Stimulated activated CD8-positive, alpha-beta memory T cell treated with anti-CD3 and anti-CD28 coated beads, Interleukin-4, amount 100 ng/mL, for 4 hours (primary cell): ENCODE measurements at places on chromosomes 5 and 9.

- no peak for DNase-seq
Observed at GRCh38 chr9:130805510-130806326, 29.3 kb upstream of the ABL1 start.

DNA sequence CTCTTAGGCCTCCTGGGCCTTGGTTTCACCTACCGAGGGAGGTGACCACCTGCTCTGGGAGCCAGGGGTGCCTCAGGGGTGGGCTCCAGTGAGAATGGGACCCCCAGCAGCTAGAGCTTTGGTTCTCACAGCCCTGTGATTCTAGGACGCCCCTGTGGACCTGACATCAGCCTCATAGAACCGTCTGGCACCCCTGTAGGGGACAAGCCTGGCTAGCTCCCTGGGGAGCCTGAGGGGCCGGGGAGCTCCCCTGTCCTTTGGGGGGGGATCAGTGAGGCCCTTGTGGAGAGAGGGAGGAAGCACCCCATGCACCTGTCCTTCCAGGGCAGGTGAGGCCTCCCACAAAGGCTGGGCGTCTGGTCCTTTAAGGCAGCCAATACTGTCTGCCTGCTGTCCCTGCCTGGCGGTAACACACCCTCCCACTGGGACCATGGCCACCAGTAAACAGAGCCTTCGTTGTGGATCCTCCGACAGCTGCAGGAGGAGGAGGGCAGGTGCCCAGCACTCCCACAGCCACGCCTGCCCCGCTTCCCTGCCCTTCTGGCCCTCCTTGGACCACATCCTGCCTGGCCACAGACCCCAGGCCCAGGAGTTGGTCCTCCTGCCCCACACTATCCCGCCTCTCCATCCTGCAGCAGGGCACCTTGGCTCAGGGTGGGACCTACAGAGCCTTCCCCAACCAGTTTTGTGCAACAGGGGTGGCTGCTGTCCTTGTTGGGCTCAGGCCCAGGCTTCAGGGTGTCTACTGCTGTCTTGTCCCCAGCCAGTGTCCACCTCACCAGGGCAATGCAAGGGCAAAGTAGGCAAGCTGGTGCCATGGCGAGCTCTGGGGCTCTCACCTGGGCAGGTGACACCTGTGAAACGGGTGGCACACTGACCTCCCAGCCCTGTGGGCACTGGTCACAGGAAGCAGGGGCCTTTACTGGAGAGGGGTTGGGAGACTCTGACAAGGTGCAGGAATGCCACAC lies 3.0 kb upstream of the TUBB4B start:
- no peak for DNase-seq

DNA sequence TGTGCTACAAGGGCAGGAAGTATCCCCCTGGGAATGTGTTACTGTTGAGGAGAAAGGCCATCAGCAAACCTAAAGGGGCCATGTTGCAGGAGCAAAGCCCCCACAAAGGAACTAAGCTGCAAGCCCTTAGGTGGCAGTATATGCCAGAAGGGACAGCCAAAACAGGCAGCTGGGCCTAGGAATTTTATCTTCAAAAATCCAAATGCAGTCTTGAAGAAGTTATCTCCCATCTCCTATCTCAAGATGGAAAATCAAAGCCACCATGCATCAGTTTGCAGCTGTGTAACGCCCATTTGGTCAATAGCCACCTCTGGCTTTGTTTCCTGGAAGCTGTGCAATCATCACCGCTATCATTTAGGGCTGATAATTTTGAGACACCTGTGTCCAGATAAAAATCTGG lies 400.3 kb downstream of the ARHGEF28 start:
- no peak for DNase-seq

- DNase-seq: no peak
Observed at GRCh38 chr9:135903786-135904520, 3.4 kb downstream of the CAMSAP1 start.

DNA sequence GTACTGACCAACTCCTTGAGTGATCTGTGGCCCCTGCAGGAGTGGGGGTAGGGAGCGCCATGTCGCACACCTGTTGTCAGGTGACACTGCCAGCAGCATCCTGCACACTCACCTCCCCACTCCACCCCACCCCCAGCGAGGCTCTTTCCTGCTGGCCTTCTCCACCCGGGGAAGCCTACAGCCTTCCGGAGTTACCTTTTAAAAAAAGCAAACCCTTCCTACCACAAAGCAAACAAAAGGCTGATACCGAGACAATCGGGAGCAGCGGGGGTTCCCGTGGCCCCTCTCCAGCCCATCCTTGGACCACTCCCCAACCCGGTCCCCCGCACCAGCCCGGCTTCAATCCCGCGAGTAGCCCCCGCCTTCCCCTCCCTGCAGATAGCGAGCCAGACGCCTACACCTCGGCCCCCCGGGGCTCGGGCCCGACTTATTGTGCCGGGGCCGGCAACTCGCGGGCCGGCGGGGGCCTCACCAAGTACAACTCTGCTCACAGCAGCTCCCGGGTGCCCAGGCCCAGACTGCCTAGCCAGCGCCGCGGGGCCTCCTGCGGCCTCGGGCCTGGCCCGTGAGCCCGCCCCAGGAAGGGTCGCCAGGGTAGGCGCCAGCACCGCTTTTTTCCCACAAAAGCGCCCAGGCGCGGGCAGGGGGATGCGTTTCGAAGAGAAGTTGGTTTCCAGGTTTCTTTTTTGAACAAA lies 724 bp downstream of the MACROH2A1 start:
- DNase-seq: no peak

GRCh38 chr5:42772265-42772993 lies 15.8 kb downstream of the CCDC152 start:
- DNase-seq: no peak

GRCh38 chr5:135191084-135191826 lies 157.2 kb upstream of the PITX1 start:
- DNase-seq: peak; percentile 10

- no peak for DNase-seq
Observed at GRCh38 chr5:10501554-10502075, 59.9 kb downstream of the ROPN1L start.

DNA sequence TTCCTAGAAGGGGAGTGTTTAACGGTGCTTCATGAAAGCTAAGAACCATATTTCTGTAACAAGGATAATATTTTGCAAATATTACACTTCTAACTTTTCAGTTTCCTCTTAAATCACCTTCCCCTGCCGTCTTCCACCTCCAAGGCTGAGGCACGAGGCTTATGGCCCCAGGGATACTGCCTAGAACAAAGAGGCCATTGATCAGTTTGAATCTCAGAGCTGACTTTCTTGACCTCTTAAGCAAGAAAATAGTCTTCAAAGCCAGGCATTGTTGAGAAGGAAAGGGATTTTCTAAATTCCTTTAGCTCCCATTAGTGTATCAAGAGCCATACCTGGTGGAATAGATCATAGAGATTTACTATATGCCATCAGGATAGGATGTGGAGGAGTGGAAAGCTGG lies 566.2 kb downstream of the BNC2 start:
- DNase-seq: no peak

DNA sequence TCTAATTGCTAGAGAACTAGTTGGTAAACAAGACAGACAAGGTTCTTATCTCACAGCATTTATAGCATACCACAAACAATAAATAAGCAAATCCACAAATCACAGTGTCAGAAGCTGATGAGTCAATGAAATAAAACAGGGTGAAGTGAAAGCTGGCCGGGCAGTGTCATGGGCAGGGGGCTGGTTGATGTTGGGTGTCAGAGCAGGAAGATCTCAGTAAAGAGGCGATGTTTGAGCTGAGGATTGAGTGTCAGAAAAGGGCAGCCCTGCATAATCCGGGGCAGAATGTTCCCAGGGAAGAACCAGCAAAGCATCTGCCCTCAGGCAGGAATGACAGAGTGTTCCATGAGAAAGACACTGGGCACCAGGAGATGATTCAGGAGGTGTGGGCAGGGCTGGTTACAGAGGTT lies 183.4 kb downstream of the GOLPH3 start:
- DNase-seq: no peak

- no peak for DNase-seq
Observed at GRCh38 chr9:113380869-113381378, 4.1 kb upstream of the HDHD3 start.
